ENCODE measurements at places on chromosomes 11 and 22.

DNA sequence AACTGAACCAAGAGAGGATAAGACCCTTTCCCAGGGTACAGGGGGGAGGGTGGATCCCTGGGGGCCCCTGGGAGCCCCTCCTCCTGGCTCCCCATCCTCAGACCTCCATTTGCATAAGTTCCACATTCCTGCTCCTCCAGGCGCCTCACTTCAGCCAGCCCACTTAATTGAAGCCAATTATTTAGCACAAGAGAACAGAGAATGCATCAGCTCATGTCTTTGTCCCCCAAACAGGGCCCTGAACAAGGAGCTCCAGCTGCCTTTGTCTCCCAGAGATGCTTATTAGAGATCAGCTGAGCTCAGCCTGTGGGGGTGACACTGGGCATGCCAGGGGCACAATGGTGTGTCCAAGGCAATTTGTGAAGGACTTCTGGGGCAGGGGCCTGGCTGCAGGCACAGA is 89.9 kb upstream of the PRDM11 start:
- no peak for DNase-seq

- no peak for DNase-seq
Observed at GRCh38 chr11:118230088-118230487, 5.3 kb upstream of the JAML start.

GRCh38 chr11:100984668-100985067 is 144.9 kb downstream of the PGR start:
- DNase-seq = no peak

- DNase-seq = no peak
Observed at GRCh38 chr22:25880524-25880923, 138.5 kb downstream of the MYO18B start.

DNA sequence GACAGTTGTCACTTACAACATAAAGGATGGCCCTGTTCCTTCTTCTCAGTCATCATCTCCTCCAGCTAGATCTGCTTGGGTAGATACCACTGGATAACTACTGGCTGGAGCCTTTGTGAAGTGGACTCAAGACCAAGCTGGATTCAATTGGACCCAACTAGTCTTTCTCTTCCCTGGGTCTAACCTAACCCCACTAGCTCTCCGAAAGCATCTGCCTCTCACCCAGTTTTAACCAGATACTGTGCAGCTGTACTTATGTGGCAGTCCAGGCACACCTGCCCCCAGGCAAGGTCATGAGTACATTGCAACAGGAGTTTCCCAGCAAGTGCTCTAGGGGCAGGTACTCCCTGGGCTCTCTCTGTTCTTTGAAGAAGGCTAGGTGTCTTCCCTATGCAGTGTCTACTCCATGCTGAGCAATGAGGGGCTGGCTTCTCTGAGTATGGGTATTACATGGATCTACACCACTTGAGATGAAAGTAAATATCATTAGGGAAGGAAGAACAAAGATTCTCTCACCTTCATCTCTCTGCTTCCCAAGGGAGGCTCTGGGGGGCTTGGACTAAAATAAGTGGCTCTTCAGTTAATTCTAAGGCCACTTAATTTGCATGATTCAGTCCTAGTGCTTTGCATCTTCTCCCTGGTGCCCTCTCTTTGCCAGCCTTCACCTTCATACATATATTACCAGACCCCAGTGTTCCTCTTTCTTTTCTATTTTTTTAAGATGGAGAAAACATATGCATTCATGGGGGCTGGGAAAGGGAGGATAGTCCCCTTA is 236.1 kb downstream of the NXPE2 start:
- DNase-seq = no peak

- DNase-seq = peak; percentile 18
Observed at GRCh38 chr22:41862160-41862529, 29.2 kb downstream of the SREBF2 start.

GRCh38 chr22:27775758-27776649 is 25.6 kb downstream of the MN1 start:
- DNase-seq = no peak

DNA sequence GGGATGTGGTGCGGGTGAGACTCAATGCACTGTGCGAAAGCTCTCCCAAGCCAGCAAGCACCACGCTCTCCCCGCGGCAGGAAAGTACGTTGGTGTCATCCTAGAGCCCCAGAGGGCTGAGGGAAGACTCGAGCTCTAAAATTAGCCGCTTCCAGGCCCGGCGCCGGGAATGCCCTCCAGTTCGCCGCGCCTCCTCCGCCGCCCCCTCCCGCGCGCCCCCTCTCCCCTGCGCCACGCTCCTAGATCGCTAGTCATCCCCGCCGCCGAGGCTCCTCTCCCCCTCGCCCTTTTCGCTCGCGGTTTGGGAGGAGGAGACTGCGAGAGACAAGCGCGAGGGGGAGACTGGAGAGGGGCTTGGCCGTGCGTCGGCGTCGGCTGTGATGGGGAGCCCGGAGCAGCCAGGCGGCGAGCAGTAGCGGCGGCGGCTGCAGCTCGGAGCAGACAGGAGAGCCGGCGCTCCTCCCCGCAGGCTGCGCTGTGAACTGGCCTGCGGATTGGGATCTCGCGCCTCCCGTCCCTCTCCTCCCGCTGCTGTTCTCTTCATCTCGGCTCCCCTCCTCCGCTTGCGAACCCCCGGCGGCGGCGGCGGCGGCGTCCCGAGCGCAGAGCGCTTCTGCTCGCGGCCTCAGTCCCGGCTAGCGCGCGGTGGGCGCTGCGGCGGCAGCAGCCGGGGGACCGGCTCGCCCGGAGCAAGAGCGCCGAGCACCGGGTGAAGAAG is at the start of gene FAT3:
Gene FAT3, plus strand, starts transcription at position 412 of the 718 bp plus-strand sequence. CDS start 127,295 bp downstream, outside the sequence.
- peak; percentile 80 for DNase-seq

- DNase-seq = no peak
Observed at GRCh38 chr11:25211635-25212254, 714.9 kb downstream of the LUZP2 start.

DNA sequence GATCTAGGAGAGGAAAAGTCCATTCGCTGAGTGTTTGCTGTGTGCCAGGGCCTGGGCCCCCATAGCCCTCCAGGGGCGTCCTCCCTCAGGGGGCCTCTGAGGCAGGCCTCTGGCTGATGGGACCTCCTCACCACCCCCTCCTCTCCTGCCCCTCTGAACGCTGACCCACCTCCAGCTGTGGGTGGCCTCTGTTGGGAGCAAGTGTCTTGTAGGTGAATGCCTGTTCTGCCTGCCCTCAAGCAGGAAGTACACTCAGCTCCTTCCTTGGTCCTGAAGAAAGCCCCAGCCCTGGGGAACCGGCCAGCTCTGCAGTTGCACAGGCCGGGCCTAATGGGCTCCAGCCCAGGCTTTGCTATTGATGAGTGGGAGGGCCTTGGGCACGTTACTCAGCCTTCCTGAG is 3.5 kb downstream of the MYO7A start:
- DNase-seq = no peak

GRCh38 chr11:133500435-133500834 is 31.9 kb downstream of the OPCML start:
- DNase-seq = no peak

- DNase-seq = no peak
Observed at GRCh38 chr22:23182309-23183060, 2.2 kb downstream of the BCR start.

- peak; percentile 26 for DNase-seq
Observed at GRCh38 chr11:790721-791564, 1.1 kb upstream of the CEND1 start.

DNA sequence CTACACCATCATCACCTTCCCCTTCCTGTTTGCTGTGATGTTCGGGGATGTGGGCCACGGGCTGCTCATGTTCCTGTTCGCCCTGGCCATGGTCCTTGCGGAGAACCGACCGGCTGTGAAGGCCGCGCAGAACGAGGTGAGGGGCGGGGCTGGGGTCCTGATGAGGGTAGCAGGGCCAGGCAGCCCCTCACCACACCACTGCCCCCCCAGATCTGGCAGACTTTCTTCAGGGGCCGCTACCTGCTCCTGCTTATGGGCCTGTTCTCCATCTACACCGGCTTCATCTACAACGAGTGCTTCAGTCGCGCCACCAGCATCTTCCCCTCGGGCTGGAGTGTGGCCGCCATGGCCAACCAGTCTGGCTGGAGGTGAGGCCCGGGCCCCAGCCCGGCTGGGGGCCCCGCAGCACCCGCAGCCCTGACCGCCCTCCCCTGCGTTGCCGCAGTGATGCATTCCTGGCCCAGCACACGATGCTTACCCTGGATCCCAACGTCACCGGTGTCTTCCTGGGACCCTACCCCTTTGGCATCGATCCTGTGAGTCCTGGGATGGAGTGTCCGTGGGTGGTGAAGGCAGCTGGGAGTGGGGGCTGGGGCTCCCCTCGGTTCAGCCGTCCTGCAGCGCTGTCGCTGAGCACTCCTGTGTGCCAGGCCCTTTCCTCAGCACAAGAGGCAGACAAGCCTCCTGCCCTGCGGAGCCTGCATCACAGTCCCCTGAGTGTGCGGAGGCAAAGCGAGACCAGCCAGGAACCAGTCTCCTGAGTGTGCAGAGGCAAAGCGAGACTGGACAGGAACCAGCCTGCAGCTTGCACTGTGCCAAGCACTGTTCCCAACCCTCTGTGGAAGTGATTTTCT is 8.8 kb downstream of the TCIRG1 start:
- no peak for DNase-seq

DNA sequence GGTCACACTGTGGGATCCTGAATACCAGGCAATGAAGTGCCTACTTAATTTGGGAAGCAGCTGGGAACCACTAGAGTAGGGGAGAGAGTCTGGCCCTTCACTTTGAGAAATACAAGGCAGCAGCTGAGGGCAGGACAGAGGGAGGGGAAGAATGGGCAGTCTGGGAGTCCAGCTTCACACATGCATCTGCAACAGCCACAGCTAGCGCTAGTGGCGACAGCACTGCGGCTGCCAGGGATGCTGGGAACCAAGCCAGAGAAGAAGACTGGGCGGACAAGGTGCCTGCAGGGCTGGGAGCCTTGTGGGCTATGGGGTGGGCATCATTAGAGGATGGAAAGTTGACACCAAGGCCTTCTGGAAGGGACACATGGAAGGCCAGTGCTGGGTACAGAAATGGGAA is 15.8 kb downstream of the SCUBE2 start:
- no peak for DNase-seq

DNA sequence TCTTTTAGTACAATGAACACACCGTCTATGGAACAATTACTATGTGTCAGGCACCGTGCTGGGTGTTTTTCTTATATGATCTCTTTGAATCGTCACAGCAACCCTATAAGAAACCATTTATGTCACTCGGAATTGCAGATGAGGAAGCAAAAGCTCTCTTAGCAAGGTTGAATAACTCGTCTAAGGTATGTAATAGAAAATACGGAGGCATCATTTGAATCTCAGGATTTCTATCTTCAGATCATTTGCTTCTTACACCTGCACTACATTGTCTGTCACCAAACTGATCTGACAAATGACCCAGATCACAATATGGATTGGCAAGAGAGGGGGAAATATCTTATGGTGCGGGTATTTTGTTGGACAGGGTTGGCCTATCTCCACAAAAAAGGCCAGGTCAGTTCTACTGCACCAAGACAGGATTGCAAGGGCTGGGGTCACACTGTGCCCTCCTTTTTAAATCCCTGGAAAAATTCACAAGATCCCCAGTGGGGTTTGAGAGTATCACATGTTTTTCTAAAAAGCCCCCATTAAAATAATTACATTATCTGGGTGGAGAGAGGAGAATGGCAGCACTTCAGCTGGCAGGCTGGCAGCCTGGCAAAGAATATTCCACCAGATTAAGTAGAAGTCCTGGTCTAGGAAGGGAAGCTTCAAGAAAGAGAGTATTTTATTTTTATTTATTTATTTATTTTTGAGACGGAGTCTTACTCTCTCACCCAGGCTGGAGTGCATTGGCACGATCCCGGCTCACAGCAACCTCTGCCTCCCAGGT is 110.7 kb upstream of the CLMP start:
- no peak for DNase-seq

DNA sequence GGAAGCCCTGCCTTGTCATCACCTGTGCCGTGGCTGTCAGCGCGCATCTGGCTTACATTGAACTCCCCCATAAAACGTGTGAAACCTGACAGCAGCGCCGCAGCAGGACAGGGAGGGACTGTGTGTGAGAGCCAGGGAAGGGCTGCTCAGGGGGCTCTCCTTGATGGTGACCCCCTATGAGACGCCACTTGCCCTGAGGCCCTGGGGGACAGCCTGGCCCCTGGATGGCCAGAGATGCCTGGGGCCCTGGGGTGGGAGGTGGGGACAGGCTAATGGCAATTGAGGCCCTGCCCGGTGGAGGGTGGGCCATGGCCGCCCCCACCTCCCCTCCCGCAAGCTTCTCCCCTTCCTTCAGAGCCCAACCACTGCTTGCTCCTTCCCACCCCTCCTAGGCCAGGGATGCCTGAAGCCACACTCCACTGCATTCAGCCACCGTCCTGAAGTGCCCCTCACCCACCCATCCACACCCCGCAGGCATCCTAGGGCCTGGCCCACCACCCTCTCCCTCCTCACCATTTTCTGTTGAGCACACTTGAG is 35.3 kb upstream of the KCNQ1OT1 start:
- no peak for DNase-seq

All from fibroblast of lung (primary cell).